ENCODE measurements at places on chromosomes 5 and 9.

DNA sequence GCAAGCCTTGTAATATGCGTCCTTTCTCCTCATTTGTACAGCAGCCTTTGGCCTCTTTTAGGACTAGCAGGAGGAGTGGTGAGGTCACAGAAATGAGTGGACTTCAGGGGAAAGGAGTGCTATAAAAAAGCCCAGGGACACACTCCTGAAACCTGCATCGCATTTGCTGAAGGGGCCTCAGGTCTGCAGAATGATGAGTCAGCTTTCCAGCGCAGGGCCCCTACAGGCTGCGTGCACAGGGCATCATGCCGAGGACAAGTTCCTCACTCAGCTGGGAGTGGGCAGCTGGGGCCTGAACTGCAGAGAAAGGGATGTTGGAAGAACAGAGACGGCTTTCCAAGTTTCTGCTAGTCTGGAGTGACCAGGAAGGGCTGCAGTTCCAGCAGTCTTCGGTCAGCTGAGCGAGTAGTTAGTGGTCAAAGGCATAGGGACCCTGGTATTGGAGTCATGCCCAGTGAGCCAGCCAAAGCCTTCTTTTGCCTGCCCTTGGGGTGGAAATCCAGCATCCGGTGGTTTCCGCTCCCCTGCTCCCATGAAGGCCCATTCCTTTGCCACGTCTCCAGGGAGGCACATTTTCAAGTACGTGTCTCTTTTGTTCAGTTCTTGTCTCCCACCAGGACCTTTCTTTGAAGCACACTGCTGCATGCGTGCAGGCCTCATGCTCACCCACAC is 17.3 kb upstream of the CFAP157 start:
- no peak for DNase-seq

- DNase-seq: no peak
Measured at GRCh38 chr5:16871746-16872339, 64.2 kb downstream of the MYO10 start.

- no peak for DNase-seq
Measured at GRCh38 chr5:11449217-11449616, 455.0 kb downstream of the CTNND2 start.

- DNase-seq: peak; percentile 82
Measured at GRCh38 chr5:43065948-43066798, 26.1 kb upstream of the ANXA2R start.

GRCh38 chr9:93303258-93303771 is 119.4 kb downstream of the WNK2 start:
- no peak for DNase-seq

- DNase-seq: no peak
Measured at GRCh38 chr5:82406205-82406773, 128.1 kb upstream of the RPS23 start.

DNA sequence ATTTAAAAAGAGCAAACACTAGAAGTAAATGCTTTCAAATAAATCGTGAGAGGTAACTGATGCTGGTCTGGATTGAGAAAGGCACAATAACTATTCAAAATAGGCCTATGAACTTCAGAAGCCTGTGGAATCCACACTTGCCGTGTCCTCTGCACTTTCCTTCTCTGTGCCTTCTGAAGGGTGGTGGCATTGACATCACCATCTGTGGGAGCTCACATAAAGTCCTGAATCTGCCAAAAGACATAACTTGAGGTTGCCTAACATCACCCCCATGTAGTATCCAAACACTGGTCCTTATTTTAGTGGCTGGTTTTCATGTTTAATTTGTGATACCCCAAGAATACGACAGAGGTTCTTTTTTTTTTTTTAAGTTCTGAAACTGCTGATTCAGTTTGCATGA is 59.8 kb downstream of the IRF1 start:
- DNase-seq: no peak

DNA sequence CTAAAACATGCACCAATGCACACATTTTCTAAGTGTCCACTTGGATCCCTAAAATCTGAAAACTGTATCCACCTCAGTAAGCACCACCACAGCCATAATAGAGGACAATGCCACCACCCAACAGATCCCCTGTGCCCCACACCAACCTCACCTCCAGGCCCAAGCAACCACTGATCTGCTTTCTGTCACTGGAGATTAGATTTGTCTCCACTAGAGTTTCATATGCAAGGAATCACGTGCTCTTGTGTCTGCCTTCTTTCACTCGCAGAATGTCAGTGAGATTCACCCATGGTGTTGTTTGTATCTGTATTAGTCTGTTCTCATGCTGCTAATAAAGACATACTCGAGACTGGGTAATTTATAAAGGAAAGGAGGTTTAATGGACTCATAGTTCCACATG is 216.1 kb upstream of the WWC1 start:
- DNase-seq: no peak

GRCh38 chr5:32018476-32019436 is 155.4 kb downstream of the GOLPH3 start:
- no peak for DNase-seq

- no peak for DNase-seq
Measured at GRCh38 chr9:131475111-131475955, 27.4 kb upstream of the POMT1 start.

DNA sequence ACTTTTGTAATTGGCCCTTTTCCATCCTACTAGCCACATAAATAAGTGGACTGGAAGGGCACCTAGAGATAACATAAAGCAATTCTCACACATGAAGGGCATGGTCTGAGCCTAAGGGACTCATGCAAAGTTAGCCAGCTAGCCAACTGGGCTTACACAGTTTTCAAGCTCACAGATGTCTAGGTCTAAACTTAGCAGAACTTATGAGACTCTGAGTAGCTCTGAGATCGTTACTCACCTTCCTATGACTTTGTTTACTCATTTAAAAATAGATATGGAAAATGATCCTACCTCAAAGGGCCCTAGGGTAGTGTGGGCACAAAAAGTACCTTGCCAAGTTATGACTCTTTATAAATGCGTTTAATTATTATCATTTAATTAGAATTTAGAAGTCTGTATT is 410.4 kb upstream of the MPDZ start:
- no peak for DNase-seq

GRCh38 chr9:93598647-93599241 is 22.4 kb downstream of the PHF2 start:
- DNase-seq: no peak

- DNase-seq: no peak
Measured at GRCh38 chr9:3241290-3241689, 284.5 kb downstream of the RFX3 start.

DNA sequence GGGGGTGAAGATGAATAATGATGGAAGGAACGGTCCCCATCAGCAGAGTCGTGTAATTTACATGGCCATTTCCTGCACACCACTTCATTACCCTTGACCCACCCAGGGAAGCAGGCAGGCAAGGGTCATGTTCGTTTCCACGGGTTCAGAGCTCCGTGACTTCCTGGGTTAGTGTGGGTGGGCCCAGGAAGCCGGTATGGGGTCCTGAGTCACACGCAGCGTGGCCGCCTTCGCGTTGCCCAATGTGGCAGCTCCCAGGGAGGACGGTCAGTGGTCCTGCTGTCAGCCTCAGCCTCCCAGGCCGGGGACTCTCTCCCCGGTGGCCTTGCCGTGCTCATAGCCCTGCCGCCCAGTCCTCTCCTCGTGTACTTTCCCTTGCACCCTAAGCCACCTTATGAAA is 5.1 kb upstream of the TERT start:
- DNase-seq: no peak

DNA sequence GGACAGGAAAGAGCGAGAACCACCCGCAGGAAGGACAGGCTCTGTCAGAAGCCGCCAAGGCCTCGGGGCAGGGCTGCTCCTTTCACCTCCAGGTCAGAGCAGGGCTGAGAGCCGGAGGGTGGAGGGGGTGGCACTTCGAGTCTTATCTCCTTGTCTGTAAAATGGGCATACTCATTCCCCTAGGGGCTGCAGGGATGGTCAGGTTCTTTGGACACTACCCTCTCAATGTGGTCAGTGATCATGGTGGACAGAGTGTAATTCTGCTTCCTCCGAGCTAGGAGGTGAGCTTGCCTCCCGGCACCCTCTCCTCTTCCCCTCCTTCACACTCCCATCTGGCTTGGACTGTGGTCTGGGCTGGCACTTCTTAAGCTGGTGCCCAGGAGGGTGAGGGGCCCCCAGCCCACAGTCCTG is 39.6 kb downstream of the RGS3 start:
- no peak for DNase-seq

DNA sequence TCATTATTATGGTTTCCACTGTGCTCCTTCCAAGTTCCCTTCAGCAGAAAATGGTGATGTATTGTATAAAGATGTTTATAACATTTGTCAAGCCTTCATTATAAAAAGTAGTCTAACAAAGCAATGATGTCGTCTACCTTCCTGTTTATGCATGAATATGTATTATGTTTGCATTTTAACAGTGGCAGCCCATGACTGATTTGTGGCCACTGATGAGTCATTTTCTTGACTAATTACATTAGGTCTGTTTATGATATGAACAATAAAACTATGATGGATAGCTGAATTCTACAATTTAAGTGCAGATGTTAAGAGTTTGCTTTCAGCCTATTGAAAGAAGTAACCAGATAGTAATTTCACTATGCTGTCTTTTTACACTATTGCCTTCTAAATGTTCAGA is 75.4 kb upstream of the ADAMTS19 start:
- DNase-seq: no peak

DNA sequence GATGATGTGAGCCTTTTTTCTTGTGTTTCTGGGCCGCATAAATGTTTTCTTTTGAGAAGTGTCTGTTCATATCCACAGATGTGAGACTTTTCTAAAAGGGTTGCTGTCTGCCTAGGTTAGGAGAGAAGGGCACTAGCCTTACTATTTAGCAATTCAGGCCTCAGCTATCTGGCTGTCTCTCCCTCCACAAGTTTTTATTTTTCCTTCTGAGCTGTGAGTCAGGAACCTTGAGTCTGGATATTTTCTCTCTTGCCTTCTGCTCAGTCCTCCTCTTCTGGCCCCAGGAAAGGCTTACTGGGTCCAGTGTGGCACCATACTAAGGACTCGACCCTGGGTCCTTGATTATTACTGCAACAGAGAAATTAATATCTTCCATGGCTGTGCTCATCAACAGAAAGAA is 187.6 kb downstream of the CSNK1G3 start:
- DNase-seq: no peak

DNA sequence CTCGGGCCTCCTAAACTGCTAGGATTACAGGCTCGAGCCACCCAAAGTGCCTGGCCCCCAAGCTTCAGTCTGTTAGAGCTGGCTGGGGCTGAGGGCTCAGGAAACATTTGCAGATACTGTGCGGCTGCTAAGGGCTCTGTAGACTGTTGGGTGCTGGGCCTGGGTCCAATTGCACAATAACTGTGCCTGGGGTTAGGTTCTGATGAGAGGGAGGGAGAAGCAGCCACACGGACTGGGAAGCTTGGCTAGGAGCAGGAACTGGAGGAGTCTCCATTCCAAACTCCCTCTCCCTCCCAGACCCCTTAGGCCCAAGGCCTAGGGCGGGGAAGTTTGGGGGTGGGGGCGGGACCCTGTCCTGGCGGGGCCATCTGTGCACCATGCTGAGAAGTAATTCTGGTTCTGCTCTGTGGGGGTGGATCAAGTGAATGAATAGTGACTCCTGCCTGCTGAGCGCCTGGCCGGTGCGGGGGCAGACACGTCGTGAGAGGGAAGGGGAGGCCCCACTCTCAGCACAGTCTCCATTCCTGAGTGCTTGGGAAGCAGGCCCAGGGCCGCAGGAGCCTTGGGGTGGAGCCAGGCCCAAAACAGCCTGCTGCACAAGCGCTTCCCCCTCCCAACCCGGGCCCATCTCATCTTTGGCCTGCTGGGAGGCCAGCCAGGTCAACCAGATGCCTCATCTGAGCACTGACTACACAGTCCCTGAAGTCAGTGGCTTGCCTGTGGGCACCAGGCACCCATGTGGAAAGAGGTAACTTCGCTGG is 1.5 kb downstream of the ASS1 start:
- DNase-seq: no peak

DNA sequence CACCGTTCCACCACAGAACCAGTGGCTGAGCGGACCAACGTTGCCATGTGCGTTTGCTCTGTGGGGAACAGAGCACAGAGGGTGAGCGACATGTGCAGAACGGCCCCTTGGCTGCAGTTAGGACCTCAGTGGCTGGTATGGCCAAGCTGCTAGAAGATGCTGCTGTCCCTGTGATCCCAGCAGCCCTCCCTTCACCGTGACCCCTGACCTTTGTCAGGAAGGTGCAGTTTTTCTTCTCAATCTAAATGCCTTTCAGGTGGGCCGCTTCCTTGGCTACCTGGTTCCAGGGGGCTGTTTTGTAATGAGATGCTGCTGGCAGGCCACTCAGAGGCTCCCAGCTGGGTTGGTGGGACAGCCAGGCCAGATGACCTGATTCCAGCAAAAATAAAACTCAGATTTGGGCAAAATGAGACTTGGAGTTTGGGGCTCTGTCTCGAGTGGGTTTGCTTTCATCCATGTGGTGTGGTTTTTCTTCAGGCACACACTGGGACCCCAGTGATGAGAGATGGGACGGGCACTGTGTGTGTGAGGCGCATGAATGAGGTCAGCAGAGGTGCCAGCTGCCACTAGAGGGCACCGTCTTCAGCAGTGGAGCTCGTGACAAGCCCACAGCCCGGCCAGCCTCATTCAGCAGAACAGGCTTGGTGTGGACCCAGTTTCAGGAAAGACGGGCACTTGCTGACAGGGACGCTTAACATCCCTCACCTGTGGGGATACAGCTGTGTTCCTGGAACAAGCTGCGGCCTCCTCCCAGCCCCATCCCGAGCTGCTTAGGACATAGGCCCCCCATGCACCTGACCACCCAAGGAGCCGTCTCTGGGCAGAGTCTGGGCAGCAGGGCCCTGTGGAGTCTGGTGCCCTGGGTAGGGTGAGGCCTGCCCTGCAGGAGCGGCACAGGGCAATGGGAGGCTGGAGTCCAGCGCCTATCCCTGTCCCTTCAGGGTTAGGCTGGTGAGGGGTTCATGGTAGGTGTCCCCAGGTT is 4.1 kb downstream of the MRPS2 start:
- peak; percentile 56 for DNase-seq

DNA sequence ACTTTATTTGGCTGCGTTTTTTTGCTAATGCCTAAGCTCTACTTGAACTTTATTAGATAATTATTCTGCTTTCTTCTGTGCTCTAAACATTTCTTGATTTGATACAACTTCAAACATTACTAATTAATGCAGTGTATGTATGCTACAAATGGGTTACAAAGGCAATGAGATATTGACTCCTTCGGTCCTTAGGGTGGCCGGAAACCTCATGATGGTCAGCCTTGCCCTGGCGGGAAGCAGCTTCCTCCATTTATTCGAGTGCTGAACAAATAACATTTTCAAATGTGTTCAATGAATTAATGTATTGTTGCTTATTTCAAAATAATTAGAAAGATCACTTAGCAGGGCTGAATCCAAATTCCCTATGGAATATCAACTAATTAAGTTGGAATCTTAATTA is 3.9 kb upstream of the LNPEP start:
- DNase-seq: no peak

DNA sequence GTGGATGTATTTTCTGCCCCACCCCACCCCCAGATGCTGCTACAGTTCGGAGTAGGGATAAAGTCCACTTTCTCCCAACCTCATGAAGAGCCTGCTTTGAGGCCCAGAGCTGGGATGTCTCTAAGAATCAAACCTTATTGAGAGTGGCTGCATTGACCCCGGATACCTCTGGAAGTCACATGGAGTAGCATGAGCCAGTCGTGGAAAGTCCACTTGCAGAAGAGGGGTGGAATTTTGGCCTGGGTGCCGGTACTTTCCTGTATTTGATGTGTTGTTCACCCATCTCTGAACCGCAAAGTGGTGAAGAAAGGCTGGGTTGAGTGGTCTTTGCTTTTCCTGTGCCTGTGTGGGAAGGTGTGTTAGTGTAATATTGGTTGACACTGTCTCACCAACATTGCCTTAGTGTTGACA is 3.7 kb downstream of the OTULIN start:
- DNase-seq: peak; percentile 64

Data from CD4-positive, alpha-beta T cell treated with Interleukin-12 subunit alpha and Interleukin-12 subunit beta, for 1 hour (primary cell).